ENCODE measurements at places on chromosomes 1 and 21. TPM values are rescaled to one million over a fixed set of nuclear protein-coding genes. Genes with fewer than 3 reads are reported as not detected.

KCNN3 gene
- 1.0 TPM for total RNA-seq

SNRNP40 gene
- 9.4 TPM for total RNA-seq

AMIGO1 gene
- total RNA-seq: 4.4 TPM

NCAM2 gene
- 1.0 TPM for total RNA-seq

RPL22 gene
- total RNA-seq: 264 TPM

GSTM1 gene
- total RNA-seq: 26.9 TPM

DNA sequence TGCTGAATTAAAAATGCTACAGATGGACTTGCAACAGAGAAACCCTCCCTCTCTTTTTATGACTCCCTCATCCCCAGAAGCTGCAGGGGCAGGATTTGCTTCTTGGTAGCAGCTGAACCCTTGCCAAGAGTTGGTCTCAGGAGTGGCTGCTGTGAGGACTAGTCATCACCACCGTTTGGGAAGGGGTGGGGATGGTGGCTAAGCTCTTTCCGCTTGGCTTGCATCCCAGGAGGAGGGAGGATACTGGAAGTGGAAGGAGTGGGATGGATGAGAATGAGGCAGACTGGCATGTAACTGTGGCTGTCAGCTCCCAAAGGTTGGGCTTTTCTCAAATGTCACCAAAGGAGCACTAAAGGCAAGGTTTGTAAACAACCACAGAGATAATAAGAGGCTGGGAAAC lies 50.8 kb upstream of the COL24A1 start:
- no peak for DNase-seq

DNA sequence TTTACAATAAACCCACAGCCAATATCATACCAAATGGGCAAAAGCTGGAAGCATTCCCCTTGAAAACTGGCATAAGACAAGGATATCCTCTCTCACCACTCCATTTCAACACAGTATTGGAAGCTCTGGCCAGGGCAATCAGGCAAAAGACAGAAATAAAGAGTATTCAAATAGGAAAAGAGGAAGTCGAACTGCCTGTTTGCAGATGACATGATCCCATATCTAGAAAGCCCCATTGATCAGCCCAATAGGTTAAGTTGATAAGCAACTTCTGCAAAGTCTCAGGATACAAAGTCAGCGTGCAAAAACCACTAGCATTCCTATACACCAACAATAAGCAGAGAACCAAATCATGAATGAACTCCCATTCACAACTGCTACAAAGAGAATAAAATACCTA lies 235.5 kb downstream of the DPYD start:
- DNase-seq: no peak

GRCh38 chr1:22517956-22518355 lies 45.3 kb upstream of the EPHA8 start:
- DNase-seq: no peak

DNA sequence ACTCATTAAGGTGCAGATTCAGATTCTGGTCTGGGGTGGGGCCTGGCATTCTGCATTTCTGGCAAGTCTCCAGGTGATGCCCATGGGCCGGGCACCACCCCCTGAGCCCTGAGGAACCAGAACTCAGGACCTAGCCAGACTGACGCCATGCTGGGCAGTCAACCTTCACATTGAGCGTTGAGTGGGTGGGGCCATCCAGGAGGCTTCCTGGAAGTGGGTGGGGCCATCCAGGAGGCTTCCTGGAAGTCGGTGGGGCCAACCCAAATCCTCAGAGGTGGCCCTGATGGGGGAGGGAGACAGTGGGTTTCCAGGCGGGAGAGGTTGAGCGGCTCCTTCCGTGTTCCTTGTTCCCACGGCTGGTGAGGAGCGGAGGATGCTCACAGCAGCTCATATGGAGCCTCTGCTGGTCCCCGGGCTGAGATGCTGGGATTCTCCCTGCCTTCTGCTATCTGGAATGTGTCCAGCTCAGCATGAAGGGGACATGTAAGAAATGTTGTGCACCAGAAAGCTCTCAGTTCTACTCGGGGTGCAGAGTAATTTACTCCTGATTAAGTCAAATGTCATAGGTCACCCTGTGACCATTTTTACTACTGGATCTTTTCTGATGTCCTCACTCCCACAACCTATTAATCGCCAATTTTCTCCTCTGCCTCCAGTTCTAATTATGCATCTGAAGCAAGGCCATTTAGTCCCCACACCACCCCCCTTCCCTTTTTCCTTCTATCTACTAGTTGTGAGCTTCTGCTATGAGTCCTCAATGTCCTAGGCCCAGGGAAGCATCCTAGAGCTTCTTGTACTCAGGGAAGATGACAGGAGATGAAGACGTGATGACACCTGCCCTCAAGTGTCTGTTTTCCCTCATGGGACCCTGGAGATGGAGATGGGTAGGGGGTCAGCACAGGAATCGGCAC lies 435.4 kb downstream of the PTPRU start:
- no peak for DNase-seq

DNA sequence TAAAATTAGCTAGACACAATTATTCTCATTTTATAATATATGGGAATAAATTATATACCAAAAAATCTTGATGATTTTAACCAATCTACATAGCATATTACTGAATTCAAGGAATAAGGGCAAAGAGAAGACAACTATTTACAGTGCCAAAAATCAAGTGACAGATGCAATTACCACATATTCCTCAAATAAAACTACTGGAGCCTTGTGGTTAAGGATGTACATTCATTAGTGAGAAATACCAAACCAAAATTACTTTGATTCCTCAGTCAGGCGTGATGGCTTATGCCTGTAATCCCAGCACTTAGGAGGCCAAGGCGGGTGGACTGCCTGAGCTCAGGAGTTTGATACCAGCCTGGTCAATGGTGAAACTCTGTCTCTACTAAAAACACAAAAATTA lies 68.8 kb upstream of the RBM34 start:
- no peak for DNase-seq

- DNase-seq: no peak
Observed at GRCh38 chr1:208053661-208054060, 142.7 kb upstream of the CD34 start.

- peak; percentile 71 for DNase-seq
Observed at GRCh38 chr1:206690516-206690915, 5.8 kb downstream of the MAPKAPK2 start.

- no peak for DNase-seq
Observed at GRCh38 chr1:31412205-31412604, 808 bp upstream of the SERINC2 start.

DNA sequence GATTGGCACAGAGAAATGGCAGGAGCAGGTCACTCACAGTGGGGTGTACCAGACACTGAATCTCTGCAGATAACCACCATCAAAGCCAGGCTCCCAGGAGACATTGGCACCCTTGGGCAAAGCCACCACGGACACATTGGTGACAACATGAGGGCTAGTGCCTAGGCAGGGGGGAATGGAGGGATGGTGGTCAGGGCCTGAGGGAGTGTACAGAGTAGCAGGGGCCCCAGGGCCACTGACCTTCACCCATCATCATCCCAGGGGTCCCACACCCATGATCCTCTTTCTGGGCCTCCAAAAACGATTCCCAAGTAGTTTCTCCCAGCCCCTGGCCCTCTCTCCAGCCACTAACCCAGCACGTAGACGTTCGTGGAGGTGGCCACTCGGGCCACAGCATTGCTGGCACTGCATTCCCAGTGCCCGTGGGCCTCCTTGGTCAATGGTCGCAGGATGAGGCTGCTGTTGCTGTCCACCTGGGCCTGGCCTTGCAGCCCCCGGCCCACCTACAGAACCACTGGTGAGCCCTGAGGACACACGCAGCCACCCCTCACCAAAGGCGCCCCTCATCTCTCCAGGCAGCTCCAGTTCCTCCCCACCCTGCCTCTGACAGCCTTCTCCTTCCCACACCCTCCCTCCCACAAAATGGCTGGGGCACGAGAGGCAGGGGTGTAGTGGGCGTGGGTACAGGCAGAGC lies 5.9 kb upstream of the TAGLN2 start:
- DNase-seq: no peak

- no peak for DNase-seq
Observed at GRCh38 chr21:42615924-42616323, 37.5 kb upstream of the PDE9A start.

- no peak for DNase-seq
Observed at GRCh38 chr1:53071167-53071865, 9.3 kb downstream of the PODN start.

GRCh38 chr1:36183309-36183856 lies 27.4 kb downstream of the MAP7D1 start:
- no peak for DNase-seq

DNA sequence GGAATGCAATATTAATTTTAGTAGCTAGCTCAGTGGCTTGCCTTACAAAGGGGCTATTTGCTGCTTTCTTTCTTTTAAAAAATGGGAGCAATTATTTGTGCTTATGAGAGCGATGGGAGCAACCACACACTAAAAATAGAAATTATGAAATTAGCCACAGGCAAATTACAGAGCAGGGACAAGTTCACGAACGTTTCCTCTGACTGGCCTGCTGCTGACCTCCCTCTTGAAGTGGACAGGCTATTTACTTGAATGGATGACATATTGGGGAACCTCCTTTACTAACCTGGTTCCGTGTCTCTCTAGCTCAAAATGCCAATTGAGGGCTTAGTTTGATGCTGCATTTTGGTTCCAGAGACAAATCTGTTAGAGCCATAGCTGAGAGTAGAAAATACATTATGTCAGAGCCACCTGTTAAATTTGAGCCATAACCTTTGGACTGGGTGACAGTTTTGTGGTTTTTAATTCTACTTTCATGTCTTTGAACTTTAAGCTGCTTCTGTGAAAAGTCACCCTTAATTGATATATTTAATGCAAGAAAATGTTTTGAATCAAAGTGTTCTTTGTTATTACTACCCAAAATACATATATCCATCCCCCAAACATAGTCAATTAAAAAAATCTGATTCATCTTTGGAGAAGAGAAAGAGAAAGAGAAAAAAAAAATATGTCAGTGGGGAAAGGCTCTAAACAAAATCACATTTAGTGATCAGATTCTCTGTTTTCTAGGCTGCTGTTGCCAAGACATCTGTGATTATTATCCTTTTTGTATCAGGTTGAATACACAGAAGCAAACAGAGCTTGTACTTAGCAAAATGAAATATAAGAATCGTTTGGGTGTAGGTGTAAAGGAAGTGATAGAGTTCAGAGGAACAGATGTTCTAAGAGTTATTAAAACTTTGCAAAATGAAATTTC lies 351.9 kb downstream of the ADGRL2 start:
- DNase-seq: no peak
